ENCODE measurements at places on chromosomes 4 and X.

GRCh38 chr4:24137671-24138601 lies 248.1 kb upstream of the PPARGC1A start:
- DNase-seq: no peak

DNA sequence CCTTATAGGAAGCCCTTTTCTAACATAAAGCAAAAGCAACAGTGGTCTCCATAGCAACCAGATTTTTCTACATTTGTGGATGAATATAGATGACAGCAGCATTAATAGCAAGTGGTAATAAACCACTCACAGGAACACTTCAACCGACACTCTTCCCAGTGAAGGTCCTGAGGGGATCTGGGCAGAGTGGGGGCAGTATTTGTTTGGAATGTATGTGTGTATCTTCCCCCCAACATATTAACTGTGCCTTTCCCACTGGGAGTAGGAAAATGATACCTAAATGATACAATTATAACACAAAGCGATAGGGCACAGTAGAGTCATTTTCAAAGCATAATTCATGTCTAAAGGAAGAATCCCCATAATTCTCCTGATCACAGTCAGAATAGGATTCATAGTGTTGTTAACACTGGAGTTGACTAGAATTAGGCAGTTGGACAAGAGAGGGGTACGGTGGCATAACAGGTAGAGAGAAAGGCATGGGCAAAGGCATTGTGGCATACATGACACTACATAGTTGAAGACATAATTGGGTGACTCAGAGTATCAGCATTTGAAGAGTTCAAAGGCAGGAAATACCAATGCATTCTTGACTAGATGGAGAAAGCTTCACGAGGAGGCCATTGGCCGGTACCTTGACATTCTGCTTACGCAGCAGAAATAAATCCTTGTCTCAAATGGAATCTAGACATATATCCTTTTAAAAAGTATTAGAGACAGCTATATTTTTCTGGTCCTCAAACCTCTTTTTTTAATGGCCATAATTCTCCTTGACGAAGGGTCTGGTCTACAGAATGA lies 15.2 kb downstream of the CAPN6 start:
- DNase-seq: no peak

DNA sequence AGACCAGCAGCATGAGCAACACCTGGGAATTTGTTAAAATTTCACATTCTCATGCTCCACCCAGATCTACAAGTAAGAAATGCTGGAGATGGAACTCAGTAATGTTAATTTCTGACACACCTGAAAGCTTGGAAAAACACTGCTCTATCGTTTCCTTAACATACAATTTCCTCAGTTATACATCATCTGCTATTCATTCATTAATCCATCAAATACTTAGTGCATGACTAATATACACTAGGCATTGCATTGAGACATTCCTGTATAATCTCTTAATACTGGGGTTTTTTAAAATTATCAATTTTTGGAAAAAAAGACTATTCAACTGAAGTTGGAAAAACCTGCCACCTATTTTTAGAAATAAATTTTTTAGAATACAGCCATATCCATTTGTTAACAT lies 106.1 kb downstream of the CHM start:
- no peak for DNase-seq

GRCh38 chrX:14073556-14073955 lies 43.9 kb upstream of the GEMIN8 start:
- DNase-seq: no peak

DNA sequence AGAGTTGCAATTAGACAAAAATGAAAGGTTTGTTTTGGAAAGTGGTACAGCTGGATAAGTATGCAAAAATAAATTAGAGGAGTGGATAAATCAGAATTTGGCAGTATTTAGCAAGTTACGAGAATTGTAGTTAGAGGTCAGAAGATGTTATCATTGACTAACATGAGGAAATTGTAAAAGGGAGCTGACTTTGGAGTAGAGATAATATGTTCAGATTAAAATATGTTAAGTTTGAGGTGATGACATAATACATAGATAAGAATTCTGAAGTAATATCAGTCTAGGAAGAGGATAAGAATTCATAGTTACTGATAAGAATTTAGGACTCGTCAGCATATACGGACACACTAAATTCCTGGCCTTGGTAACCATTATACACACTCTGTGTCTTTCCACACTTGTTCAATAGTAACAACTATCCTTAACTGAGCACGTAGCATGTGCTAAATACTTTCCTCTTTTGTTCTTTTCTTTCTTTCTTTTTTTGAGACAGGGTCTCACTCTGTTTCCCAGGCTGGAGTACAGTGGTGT lies 4.1 kb upstream of the EPGN start:
- DNase-seq: no peak

DNA sequence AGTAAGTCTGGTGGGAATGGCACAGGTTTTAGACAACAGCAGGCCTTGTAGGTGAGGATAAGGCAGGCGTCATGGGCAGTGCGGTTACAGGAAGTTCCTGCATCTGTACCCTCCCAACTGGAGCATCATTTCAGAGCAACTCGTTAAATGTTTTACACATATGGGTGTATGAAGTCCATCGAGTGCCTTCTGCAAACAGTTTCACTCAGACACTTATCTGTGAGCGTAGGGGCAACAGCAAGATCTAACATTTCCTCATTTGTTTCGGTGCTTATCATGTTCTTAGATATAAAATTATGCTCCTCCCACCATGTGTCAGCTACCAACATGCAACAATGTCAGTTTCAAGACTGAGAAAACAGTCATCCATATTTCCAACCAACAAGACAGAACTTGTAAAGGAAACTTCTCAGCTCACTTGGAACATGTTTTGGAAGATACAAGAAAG lies 69.9 kb downstream of the ELOVL6 start:
- no peak for DNase-seq

DNA sequence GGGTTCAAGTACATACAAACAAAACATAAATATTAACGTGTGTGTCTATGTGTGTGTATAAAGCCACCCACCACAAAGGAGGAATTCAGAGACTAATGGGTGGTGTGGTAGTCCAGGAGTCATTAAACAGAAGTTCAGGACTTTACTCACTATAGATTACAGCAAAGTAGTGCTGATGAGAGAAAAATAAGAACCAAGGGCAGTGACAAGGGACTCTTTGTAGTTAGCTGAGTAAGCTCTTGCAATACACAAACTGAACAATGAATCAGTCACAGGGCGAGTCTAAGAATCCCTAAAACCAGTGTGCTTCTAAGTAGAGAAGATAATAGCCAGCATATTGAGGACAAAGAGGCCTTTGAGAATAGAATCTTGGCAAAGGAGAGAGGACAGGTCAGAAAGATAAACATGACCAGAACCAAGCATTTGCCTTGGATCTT lies 232.4 kb downstream of the PPP3CA start:
- no peak for DNase-seq

GRCh38 chrX:154836163-154836562 lies 1.7 kb upstream of the SMIM9 start:
- no peak for DNase-seq

DNA sequence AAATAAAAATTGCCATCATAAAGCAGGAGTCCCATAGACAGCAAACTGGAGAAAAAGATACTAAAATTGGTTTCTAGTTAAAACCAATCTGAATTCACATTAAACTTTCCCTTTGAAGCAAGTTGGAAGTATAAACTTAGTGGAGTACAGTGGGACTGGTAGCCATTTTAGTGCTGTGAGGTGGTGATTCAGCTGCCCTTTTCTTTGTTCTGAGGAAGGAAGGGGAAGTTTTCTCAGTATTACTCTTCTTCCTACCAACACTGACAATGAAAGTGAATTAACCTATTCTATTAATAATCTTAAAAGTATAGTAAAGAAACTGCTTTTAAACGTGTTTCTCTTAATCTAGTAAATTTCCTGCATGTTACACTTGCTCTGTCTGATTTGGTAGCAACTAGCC lies 36.7 kb downstream of the SLC9A6 start:
- no peak for DNase-seq

GRCh38 chr4:183832776-183833450 lies 72.2 kb upstream of the STOX2 start:
- DNase-seq: no peak

Data from T-cell (primary cell).